ENCODE measurements at places on chromosomes 6 and 20.

DNA sequence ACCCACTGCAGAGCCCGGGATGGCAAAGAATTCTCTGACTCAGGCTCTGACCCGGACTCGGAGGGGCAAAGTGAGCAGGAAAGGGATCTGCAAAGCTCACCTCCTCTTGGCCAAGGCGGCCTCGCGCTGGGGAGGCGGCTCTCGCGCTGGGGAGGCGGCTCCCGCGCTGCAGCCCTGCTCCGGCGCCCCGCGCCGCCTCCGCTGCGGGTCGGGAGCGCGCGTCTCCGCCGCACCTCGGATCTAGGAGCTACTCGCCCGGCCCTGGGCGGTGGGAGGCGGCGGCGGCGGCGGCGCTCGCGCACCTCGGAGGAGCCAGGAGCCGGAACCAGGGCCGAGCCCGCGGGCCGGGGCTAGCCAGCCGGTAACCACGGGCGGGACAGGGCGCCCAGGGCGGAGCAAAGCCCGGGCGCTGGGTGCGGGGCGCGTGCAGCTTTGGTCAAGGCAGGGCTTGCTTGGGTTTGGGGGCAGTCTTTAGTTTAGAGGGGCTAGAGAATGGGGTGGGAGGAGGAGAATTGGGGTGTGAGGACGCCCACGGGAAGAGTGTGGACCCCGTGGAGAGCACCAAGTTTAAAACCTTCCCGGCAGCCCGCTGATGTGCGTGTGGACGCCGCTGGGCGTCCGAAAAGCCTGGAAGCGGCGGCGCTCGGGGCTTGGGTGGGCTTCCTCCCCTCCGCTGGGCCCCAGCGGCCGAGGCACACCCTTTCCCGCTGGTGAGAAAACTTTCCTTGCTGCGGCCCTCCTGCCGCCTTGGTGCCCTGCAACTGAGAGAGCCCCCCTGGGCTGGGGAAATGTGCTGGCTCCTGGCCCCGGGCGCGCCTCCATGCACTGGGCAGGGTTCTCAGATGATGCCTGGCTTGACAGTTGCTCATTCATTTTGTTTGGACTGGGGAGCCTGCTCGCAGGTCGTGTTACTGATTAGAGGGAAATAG lies at the start of gene MRAP2:
MRAP2 (plus strand) TSS at position 250 of the 929 bp plus-strand sequence. CDS start 21,547 bp downstream, outside the sequence.
- no peak for DNase-seq

DNA sequence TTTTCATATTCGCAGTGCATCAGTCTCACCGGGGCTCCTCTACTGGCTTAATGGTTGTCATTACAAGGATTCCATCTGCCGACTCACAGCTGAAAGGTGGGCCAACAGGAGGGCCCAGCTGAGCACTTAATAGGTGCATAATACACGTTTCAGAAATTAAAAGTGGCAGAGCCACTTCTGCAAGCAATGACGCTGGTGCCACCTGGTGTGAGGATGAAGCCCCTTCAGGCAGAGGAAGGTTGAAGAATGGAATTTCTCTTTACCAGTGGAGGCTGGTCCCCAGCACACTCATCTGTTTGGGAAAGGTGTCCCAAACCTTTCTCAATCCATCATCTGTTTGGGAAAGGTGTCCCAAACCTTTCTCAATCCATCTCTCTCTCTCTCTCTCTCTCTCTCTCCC lies 8.2 kb upstream of the STMND1 start:
- DNase-seq = no peak

GRCh38 chr6:150680510-150680909 lies 80.8 kb downstream of the PLEKHG1 start:
- DNase-seq = no peak

DNA sequence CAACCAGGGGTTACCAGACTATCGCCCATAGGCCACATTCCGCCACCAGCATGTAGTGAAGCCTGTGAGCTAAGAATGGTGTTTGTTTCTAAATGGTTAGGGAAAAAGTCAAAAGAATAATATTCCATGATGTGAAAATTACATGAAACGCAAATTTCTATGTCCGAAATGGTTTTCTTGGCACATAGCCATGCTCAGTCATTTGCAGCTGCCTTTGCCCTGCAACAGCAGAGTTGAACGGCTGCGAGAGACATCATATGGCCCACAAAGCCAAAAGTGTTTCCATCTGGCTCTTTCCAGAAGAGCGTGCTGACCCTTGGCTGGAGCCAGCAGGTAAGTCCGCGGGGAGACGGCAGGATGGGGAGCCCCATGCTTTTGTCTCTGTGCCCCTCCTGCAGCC lies 60.7 kb downstream of the FAM120B start:
- no peak for DNase-seq

DNA sequence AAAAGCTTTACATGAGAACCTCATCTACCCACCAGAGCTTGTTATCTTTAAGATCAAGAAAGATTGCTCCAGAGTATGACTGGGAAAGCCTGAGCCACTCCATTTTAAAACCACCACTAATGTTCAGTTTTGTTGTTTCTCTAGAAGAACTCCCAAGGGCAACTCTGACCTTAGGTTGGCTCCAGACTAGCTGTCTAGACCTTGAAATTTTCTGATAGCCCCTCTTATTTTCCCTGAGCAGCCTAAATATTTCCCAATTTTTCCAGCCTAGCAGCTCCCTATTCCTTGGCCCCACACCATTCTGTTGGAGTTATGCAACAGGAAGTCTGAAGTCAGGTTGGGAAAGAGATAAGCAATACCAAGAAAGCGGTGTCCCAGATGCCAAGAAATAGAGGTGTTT lies 84.6 kb upstream of the TCF21 start:
- DNase-seq = no peak

DNA sequence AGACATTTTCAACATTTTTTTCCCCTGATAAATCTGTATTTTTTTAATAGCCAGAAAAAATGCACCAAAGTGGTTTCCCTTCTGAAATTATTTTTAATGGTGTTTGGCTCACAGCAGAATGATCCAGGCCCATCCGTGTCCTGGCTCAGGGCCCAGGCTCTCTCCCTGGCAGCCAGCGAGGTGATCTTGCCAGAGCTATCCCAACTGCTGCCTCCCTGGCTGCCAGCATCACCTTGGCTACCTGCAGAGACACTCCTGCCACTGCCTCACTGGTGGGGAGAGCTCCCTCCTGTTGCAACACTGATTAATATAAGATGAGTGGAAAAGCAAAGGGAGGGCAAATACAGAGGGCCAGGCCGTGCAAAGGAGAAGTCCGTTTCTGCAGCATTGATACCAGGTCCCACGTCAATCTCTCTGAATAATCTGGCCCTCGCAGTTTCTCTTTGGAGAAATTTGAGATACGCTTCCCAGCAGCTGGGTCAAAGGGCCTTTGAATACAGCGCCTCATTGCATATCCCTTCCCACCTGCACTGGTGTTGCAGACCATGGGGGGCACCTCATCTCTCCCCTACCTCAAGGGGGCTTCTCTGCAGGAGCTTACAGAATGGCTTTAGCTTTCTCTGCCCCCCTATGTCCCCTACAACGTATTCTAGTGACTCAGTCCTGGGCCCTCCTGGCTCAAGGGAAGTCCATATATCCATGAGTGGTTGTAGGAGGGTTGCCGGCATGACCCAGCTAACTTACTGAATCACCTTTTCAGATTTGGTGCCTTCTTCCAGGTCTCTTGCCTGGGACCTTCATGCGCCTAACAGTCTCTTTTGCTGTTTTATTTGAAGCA lies 12.8 kb upstream of the DSTN start:
- DNase-seq = no peak

GRCh38 chr20:10665791-10666190 lies 8.0 kb downstream of the JAG1 start:
- DNase-seq = no peak

GRCh38 chr6:36488221-36488620 lies 45.4 kb downstream of the KCTD20 start:
- DNase-seq = no peak

DNA sequence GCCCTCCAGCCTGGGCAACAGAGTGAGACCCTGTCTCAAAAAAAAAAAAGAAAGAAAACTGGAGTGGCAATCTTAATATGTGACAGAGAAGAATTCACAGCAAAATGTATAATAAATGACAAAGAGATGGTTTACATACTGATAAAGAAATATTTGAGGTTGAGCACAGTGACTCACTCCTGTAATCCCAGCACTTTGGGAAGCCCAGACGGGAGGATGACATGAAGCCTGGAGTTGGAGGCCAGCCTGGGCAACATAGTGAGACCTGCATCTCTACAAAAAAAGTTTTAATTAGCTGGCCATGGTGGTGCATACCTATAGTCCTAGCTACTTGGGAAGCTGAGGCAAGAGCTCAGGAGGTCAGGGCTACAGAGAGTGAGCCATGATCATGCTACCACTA lies 12.4 kb upstream of the DEFB118 start:
- no peak for DNase-seq

GRCh38 chr6:31829633-31830283 lies 2.2 kb downstream of the HSPA1B start:
- DNase-seq = no peak

DNA sequence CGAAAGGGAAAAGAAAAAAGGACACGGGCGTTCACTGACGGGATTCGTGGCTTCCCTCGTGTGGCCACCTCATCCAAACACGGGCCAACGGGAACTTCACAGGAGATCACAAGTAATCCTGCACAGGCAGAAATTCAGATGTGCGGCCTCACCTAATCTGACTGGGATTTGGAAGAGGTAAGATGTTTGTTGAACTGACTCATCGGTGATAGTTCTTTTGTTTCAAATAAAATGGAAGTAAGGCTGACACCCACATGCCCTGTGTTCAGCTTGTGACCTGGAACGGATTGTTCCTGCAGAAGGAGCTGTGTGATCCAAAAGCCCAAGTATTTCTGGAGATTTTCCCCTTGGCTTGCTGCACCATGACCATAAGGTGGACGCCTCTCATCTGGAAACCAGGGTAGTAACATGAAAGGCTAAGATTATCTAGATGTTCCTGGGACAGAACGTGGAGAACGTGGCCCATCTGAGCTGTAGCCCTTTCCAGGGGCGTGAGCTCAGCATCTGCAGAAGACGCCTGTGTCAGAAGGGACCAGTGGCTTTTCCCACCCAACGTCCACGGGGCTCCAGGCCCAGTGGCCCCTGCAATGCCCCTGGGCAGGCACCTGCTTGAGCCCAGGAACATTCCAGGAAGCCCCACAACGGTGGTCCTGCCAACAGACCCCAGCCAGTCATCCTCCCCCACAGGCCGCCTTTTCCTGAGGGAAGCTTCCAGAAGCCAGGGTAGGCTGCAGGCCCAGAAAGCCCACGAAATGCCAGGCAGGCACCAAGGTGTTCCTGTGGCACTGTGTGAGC lies 39.7 kb downstream of the DLL1 start:
- no peak for DNase-seq

- DNase-seq = no peak
These were observed 112.1 kb upstream of the GPR6 start for GRCh38 chr6:109865968-109866367.

GRCh38 chr6:9481292-9482029 lies 933.4 kb downstream of the TFAP2A start:
- no peak for DNase-seq

DNA sequence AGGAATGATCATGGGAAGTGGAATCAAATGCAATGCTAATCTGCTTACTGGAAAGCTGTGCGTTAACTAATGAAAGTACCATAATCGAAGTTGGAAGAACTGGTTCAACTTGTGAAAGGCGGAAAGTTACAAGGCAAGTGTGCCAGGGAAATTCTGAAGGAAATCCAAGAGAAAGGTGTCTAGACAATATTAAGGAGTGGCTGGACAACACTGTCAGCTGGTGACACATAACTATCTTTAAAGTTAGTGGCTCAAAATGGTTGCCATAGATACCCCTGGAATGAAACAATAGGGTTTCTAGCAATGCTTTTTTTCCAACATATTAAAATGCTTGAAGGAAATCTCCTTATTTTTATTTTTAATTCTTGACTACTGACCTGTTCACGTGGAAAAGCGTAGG lies 90.4 kb downstream of the BMP2 start:
- no peak for DNase-seq

DNA sequence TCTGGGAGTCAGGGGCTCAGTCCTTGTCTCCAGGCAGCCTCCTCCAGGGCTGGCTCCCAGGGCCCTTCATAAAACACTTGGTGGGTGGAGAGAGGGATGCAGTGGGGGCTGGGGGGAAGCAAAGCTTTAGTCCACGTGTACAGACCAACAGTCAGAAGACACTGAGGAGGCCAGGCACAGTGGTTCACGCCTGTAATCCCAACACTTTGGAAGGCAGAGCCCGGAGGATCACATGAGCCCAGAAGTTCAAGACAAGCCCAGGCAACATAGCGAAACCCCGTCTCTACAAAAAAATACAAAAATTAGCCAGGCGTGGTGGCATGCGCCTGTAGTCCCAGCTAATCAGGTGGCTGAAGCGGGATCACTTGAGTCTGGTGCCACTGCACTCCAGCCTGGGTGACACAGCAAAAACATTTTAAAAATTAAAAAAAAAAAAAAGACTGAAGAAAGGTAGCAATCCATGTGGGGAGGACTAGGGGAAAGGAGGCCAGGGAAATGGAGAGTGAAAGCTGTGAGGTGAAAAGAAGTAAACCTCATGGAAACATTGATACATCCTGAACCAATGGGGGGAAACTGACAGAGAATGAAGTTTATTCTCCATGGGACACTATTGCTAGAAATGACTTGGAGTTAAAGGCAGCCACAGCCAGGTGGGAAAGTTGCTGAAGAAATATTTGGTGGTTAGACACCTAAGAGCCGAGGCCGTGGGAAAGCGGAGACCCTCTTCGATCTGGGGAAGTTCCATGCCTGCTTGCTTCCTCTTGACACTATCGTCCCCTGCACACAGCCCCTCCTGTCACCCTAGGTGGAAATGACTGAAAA lies 35.4 kb downstream of the PIM1 start:
- DNase-seq = no peak

DNA sequence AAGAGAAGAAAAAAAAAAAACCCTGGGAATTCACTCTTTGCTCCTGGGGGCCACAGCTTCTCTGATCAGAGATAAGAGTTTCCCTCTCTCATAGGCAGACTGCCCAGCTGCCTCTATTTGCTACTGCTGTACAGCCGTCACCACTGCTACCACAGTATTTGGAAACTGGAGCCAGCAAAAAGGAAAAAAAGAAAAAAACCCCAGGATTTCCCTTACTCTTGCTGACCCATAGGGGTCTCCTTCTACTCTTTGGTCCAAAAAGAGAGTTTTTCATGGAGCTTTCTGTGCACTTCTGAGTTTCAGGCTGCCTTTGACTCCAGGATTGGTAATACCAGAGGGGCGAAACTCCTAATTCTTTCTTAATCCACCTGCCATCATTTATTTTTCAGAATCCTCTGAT lies 89.7 kb downstream of the MDGA1 start:
- no peak for DNase-seq

GRCh38 chr6:31495580-31495979 lies 2.4 kb upstream of the MICB start:
- DNase-seq = no peak

Data from CD4-positive, alpha-beta T cell treated with Interferon alpha-2 for 1 hour (primary cell).